ENCODE measurements at places on chromosomes 6 and 20.

DNA sequence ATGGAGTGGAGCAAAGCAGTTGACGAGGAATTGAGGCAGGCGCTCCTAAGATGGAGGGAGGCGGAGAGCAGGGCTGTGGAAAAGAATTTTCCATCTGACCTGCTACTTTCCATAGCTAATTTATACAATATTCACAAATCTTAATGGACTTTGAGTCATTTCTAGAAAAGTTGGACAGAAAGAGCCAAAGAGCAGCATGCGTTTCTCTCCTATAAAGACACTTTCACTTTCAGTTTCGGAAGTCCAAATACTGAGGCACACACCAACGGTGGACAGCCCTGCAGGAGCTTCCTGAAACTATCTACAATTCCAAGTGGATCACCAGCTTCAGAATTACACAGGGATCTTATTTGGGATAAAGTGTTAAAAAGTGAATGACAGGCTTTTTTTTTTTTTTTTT, 43.5 kb downstream of the PANK2 start:
- DNase-seq, result no peak

GRCh38 chr6:28638787-28639430, 113.2 kb downstream of the GPX5 start:
- DNase-seq, result no peak

GRCh38 chr20:53662595-53662994, 69.0 kb upstream of the ZNF217 start:
- no peak for DNase-seq

GRCh38 chr20:59004763-59005522, 2.1 kb downstream of the CTSZ start:
- DNase-seq, result peak; percentile 81

- DNase-seq, result no peak
These were observed 843 bp upstream of the HEY2 start for GRCh38 chr6:125748406-125749172.

GRCh38 chr6:108091288-108091687, 16.7 kb upstream of the OSTM1 start:
- no peak for DNase-seq

GRCh38 chr20:10536531-10536930, 101.4 kb downstream of the SLX4IP start:
- DNase-seq, result no peak

GRCh38 chr6:163449076-163449475, 34.6 kb downstream of the QKI start:
- no peak for DNase-seq

DNA sequence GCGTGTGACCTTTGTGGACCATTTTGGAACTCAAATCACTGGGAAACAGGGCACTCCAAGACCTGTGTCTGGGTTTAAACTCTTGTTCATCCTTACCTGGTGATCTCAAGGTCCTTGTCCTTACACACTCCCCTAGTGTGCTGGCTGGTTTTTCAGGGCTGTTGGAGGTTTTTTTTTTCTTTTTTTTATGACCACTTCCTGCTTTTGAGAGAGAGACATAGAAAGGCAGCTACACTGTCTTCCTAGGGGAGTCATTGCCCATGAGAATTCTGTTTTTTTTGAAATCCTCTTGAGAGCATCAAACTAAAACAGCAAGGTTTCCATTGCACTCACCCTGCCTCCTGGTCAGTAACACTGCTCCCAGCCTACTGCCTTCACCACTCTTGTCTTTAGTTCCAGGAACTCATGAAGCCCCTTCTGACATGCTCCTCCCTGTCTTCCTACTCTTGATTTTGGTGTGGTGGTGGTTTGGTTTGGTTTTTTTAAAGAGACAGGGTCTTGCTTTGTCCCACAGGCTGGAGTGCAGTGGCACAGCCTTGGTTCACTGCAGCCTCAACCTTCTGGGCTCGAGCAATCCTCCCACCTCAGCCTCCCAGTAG, 28.6 kb downstream of the PRPH2 start:
- DNase-seq, result no peak

- no peak for DNase-seq
These were observed 5.8 kb downstream of the BTN3A3 start for GRCh38 chr6:26445934-26446667.

GRCh38 chr6:170088582-170088955, 202.3 kb downstream of the DLL1 start:
- no peak for DNase-seq

GRCh38 chr6:138590796-138591709, 91.8 kb upstream of the NHSL1 start:
- DNase-seq, result peak; percentile 12

DNA sequence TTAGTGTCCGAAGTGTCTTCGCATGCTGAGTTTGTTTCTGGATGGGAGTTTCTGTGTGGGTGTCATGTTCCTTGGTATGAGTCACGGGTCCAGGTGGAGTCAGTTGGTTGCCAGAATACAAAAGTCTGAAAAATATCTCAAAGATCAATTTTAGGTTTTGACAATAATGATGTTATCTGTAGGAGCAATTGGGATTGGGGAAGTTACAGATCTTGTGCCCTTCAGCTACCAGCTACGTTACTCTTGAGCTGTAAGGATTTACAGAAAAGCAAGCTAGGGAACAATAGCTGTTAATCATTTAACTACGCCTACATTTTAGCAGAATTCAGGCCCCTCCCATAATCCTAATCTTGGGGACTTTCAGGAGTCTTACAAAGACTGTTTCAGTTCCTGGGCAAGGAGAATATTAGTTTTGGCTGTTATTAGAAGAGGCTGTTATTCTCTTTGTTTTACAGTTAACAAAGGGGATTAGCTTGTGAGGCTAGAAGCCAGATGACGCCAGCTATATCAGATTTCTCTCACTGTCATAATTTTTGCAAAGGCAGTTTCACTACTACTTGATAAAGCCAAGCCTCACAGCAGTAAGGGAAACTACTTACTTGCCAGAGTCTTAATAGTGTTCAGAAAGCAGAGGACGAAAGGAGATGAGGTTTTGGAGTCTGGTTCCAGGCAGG, 15.4 kb upstream of the SLC22A16 start:
- no peak for DNase-seq

DNA sequence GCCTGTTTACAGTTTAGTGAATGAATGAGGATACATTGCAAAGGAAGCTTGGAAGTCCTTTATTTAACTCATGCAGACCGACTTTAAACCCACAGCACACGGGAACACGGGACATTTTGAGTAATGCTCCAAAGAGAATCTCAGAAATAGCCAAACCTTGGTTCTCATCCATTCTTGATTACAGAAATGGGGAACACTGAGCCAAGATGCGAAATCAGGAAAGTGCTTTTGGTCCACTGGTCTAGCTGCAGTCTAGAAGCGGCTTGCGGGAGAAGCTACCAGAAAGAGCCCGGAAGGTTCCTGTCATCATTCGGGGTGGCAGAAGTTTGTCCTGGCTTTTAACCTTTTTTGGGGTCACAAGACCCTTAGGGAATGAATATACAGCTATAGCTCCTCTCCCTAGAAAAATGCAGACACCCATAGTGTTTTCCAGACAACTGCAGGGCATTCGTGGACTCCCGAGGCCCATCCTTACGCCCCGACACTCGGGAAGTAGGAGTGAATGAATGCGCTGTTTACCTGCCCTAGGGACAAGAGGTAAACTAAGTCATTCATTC, 475 bp upstream of the TMEM181 start:
- no peak for DNase-seq

GRCh38 chr6:133410638-133411435, 169.7 kb downstream of the EYA4 start:
- no peak for DNase-seq

DNA sequence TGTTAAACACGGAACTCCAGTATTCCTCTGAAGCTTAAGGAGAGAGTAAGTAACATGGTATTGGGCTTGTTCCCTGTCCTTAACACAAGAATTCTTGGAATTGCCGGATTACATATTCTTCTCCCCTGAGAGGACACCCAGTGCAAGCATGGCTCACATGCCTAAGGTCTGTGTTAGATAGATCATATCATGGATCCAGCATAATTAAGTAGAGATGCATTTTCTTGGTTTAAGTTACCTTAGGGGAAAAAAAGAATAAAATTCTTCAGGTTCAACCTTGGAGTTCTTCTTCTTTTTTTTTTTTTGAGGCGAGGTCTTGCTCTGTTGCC, 53.9 kb downstream of the AKAP12 start:
- DNase-seq, result no peak

GRCh38 chr6:12414096-12414675, 124.0 kb downstream of the EDN1 start:
- DNase-seq, result no peak

GRCh38 chr20:22914291-22914690, 120.8 kb upstream of the SSTR4 start:
- DNase-seq, result no peak

- DNase-seq, result no peak
These were observed 39.0 kb upstream of the ECHDC1 start for GRCh38 chr6:127382413-127382812.

- DNase-seq, result no peak
These were observed 30.8 kb upstream of the RUNX2 start for GRCh38 chr6:45297320-45297719.

DNA sequence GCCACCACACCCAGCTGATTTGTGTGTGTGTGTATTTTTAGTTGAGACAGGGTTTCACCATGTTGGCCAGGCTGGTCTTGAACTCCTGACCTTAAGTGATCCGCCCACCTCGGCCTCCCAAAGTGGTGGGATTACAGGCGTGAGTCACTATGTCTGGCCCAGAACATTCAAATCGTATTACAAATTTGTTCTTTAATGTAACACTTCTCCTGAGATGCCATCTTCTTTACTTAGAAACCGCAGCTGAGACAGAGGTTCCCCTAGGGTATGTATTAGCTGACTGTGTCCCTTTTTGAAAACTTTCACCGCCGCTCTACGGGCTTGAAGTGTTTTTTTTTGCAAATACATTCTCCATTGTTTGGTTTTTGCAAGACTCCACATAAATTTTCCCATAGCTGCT, 62.6 kb downstream of the TOX2 start:
- no peak for DNase-seq

DNA sequence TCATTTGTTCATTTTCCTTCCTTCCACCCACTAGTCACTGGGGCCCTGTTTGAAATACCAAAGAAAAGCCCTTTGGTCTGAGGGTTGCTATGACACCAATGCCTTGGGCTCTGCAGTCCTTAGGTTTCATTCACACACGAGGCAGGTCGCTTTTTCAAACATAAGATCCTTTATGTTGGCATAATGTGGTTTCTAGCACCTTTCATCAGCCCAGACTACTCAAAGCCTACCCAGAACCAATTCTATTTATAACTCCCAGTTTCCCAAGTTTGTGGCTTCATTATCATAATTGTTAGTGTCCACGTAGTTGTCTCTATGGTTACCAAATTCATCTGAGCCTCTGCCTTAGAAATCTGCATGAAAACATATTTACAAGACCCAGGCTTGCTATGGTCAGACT, 6.6 kb upstream of the TP53RK start:
- DNase-seq, result no peak

- DNase-seq, result no peak
These were observed 15.0 kb upstream of the RSPO3 start for GRCh38 chr6:127103482-127103881.

GRCh38 chr6:17527076-17527475, 73.0 kb upstream of the FAM8A1 start:
- no peak for DNase-seq

- DNase-seq, result no peak
These were observed 190.1 kb downstream of the KCNQ5 start for GRCh38 chr6:72811971-72812421.

- DNase-seq, result no peak
These were observed 72.1 kb upstream of the EPB41L1 start for GRCh38 chr20:36082315-36082915.

- DNase-seq, result peak; percentile 37
These were observed 55.7 kb upstream of the TNFAIP3 start for GRCh38 chr6:137811121-137811915.

DNA sequence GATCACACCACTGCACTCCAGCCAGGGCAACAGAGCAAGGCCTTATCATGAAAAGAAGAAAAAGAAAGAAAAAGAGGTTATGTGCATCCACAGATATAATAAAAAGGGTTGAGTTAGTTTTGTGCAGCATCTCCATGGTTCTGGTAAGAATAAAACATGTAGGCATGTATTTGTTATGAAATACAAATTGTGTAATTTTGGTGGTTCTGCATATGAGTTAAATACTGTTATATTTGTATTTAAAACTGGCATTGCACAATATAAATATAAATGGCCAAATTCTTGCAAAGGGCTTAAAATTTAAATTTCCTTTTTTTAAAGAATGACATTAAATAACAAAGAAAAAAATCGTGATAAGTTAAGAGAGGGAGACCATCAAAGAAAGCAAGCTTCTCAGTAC, 159.1 kb upstream of the PREP start:
- DNase-seq, result no peak

- DNase-seq, result no peak
These were observed 221.9 kb upstream of the OPRM1 start for GRCh38 chr6:153817173-153817572.

- no peak for DNase-seq
These were observed 281.8 kb downstream of the GMDS start for GRCh38 chr6:1963596-1963995.

DNA sequence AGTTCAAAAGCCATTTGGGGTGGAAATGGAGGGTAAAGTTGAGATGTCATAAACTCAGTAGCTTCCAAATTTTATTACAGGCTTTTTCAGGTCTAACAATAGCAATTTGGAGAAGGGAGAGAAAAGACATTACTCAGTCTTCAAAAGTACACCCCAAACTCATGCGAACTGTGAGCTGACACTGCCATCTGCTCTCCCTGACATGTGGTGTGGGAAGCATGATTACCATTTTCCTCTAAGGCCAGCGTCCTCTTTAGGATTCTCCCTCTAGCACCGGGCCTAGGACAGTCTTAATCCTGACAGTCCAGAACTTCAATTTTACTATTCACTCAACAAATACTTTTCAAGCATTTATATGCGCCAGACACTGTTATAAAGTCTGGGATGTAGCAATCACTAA, 536.0 kb upstream of the JARID2 start:
- no peak for DNase-seq

DNA sequence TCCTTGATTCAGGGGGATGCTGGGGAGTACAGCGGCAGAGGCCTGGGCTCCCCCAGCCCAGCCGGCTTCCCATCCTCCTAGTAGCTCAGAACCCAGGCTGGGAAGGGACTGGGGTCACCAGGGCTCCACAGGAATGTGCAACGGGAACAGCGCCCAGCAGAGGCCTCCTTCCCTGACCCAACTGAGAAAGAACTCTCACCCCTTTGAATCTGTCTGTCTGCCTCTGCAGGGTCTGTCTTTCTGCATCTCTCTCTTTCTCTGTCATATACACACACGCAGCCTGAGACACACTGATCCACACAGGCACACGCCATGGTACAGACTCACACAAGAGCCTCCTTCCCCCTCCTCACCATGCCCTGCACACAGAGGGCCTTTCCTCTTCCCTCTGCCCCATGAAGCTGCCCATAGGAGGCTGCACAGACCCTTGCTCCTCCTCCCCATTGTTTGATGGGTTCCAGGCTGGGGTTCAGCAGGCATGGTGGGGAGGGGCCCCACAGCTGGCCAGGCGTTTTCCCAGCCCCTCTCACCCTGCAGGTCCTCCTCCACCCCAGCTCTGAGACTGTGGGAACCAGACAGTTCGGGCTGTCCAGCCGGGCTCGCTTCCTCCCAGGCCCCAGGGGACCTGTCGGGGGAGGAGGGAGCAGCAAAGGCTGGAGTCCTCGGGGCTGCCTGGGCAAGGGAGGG, 2.8 kb downstream of the FOXS1 start:
- DNase-seq, result no peak

- no peak for DNase-seq
These were observed 37.8 kb downstream of the DUSP22 start for GRCh38 chr6:329888-330691.
